AML-193 (cell line): ENCODE measurements at places on chromosomes 12 and 14.

- DNase-seq: no peak
These were observed 125.6 kb downstream of the TTC8 start for GRCh38 chr14:88950069-88950468.

- no peak for DNase-seq
These were observed 247.6 kb downstream of the BCAT1 start for GRCh38 chr12:24701343-24701742.

DNA sequence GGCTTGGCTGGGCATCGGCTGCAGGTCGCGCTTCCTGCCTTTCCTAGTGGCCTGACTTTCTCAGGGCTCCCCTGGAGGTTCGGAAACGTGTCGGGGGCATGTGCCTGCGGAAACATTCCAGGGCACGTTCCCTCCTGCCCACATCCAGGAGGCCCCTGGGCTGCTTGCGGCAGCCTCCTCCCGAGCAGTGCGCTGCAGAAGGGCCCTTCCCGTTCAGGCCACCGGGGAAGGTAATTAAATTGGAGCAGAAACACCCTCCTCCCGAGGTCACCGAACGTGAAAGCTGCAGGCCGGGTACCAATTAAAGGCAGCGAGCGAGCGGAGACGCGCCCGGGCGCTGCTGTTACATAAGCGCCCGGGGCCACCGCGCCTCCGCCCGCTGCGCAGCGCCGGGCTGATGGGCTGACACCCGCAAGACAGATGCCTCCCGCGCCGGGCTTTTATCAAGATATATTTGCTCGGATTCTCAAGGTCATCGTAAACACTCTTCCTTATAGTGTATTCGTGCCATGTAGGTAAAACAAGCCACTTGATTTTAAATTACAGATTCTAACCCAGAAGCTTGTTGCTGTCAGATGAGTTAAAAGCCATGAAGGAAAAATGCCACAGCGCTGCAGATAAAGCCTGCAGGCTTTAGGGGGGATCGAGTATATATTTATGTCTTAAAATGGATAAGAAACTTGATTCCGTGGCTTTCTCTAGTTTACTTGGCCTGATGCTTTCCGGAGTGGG, 31.4 kb downstream of the SSPN start:
- no peak for DNase-seq

DNA sequence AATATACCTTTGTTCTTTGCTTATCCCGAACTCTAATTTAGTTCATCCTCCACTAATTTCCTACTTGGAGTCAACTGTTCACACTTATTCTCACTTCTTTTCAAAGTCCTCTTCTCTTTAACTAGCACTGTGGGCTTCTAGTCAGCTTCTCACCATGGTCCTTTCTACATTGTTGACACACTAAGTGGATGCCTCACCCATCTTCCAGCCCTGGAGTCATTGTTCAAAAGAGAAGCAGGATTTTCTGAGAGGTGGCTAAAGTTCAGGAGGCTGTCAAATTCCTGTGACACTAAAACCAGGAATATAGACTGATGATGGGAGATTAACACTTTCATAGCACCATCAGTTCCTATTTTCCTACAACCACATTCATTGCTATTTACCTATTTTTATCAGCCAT, 99.3 kb downstream of the PHLDA1 start:
- DNase-seq: no peak

GRCh38 chr14:61603736-61604135, 91.6 kb upstream of the HIF1A start:
- peak; percentile 42 for DNase-seq

DNA sequence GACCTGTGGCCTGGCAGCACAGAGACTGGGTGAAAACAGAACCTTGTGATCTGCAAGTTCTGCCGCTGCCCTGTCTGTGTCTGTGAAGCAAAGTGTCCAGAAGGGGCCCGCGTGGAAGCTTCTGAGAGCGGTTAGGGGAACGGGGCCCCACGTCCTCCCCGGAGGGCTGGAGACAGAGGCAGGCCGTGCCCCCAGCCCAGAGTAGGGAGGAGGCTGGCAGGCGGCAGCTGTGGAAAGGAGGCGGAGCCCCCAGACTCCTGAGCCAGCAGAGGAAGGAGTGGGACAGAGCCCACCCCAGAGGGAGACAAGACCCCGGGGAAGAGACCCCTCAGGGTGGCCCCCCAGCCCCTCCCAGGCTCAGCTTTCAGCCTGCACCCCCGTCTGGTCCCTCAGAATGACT, 49.0 kb downstream of the GALNT9 start:
- no peak for DNase-seq

- no peak for DNase-seq
These were observed 442.5 kb upstream of the PDE3A start for GRCh38 chr12:19925841-19926240.

- no peak for DNase-seq
These were observed 180.2 kb downstream of the ANO4 start for GRCh38 chr12:100974747-100975146.

GRCh38 chr12:106416273-106416672, 58.7 kb downstream of the POLR3B start:
- no peak for DNase-seq

- no peak for DNase-seq
These were observed 207.6 kb downstream of the BCL11B start for GRCh38 chr14:99064262-99064954.

- no peak for DNase-seq
These were observed 61.8 kb downstream of the PHLDA1 start for GRCh38 chr12:75969768-75970167.

GRCh38 chr12:13169272-13169671, 27.3 kb upstream of the EMP1 start:
- DNase-seq: peak; percentile 10

DNA sequence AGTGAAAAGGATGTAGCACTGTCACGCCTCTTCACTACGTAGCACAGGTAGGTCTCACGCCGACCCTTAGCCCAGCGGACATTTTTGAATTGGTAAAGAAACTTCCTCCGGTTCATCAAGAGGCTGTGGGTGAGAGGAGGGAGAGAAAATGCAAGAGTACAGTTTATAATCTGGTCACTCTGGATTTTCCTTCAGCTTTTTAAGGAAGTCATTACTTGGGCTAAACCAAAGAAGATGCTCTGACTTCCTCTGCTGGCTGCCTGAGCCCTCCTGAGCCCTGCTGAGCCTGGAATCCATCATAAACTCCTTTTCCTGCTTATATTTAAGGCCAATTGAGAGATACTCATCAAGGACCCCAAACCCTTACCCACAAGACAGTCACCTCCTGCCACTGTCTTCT, 5.8 kb downstream of the AICDA start:
- no peak for DNase-seq

GRCh38 chr14:99764222-99764706, 28.9 kb upstream of the EML1 start:
- no peak for DNase-seq

DNA sequence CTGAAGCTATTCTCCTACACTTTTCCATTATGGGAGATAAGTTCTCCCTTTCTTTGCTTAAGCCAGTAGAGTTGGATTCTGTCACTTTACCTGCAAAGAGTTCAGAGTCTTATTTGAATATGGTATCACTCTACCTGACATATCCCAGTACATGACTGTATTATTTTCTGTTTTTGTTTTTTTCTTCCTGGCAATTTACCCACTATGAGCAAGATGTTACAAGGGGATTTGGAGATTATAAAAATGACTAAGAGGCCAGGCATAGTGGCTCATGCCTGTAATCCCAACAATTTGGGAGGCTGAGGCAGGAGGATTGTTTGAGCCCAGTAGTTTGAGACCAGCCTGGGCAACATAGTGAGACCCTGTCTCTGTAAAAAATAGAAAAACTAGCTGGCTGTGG, 46.4 kb upstream of the CHST11 start:
- no peak for DNase-seq

DNA sequence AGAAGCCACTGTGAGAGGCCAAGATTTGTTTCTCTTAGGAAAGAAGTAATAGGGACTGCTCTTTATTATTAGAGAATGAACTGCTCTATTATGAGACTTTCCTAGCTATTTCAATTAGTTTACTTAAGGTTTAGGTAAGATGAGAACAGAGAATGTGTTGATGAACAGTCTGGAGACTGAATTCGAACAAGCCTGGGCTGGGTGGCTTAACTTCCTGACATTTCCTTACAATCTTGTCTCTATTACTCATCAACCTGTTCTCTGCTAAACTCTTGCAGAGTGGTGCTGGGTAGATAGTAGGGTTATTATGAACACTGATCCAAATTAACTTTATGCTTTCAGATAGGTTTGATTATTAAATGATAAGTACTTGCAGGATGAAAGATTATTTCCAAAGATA, 31.2 kb downstream of the SLC15A5 start:
- DNase-seq: no peak

- DNase-seq: no peak
These were observed 53.4 kb downstream of the RPH3A start for GRCh38 chr12:112844814-112845565.

- no peak for DNase-seq
These were observed 16.3 kb downstream of the TRHDE start for GRCh38 chr12:72288436-72288835.
